ENCODE measurements at places on chromosomes 2 and 18. TPM values are rescaled to one million over a fixed set of nuclear protein-coding genes. Genes with fewer than 3 reads are reported as not detected.
A peak's percentile ranks its signal among the peaks of the same experiment; 100 is the strongest.

TDRD15 gene
- total RNA-seq, result 1.7 TPM

CAPN10 gene
- 7.2 TPM for total RNA-seq

DNA sequence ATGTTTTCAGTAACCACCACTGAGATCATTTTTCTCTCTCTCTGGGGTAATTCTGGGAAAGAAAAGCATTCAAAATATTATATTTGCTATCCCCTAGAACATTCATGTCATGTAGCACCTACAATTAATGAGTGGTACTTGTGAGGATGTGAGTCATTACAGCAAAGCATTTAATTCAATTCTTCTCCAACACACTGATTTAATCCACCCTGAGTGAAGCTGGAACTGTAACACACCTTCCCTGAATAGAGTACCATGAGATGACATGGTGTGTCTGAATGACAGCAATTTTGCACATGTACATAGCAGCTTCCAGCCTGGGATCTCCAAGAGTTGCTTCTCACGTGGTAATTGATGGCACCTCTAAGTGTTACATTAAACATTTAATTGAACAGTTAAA, 207.1 kb upstream of the SLC14A2 start:
- no peaks in the 10 kb centered on the region for H3K36me3 ChIP-seq
- H3K27me3 ChIP-seq, result no peaks in the 10 kb centered on the region
- DNase-seq, result no peak
- H3K4me1 ChIP-seq, result no peaks in the 10 kb centered on the region
- H3K4me3 ChIP-seq, result no peak overlapping the region

DNA sequence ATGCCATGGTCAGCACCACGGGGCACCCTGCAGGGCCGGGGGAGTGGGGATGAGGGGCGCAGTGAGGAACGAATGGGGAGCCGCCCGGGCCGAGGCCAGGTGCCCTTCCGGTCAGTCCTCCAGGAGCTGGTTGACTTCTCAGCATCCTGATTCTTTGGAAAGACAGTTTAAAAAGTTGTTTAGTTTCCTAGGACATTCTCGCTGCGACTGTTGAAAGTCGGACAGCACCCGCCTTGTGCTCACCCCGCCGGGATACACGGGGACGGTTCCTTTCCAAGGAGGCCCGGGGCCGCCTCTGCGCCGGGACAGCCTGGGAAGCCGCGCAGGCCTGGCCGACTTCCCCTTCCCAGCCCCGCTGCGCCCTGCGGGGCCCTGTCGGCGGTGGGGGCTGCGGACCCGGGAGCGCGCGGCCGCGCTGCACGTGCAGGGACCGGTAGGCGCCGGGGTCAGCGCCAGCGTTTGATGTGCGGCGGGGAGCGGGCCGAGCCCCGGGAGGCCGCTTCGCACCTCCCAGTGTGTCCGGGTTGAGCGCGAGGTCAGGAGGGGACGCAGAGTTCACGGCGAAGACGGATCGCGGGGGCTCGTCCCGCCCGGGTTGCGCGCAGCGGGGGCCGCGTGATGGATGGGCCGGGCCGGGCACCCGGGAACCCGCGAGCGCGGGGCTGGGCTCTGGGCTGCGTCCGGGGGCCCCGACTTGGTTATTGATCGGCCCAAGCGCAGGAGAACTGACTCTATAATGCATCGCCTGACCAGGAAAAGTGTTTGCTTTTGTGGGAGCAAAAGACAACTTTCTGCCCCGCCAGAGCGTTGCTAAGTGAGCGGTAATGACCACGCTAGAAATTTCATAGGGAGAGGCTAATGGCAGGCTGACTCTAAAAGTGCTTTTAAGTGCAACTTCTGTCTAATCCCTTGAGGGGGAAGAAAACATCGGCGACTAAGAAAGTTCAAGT, 28.0 kb upstream of the SMIM21 start:
- H3K36me3 ChIP-seq, result no peaks in the 10 kb centered on the region
- no peak overlapping the region for H3K27ac ChIP-seq
- H3K4me3 ChIP-seq, result peak overlapping the region; percentile 40

DNA sequence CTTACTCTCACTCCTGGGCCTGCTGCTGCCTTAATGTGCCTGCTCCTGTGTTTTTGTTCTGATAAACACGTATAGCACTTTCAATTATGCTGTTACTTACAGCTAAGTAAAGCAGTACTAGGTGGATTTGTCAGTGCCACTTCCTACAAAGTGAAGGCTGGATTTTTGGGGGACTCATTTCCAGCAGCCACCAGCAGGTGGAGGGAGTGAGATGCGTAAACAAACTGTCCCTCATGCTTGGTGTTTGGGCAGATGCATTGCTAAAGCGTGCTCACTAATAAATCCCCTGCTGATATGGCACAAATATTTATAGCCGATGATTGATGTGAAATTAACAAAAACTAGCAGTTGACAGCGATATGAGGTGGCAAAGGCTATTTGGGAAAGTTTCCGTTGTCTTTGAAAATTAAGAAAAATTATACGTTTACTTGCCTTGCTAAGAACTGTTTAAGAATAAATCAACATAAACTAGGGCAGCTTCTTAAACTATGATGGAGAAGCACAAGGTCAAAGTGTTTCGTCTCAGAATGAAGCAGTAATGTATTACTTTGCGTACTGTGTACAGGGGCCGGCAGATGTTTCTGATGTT, 101.7 kb downstream of the AGAP1 start:
- no peak overlapping the region for H3K27ac ChIP-seq
- no peaks in the 10 kb centered on the region for H3K27me3 ChIP-seq
- H3K36me3 ChIP-seq, result no peaks in the 10 kb centered on the region
- H3K4me1 ChIP-seq, result no peaks in the 10 kb centered on the region
- no peak for DNase-seq

Measured in right lobe of liver (tissue), 6 donors.